Activated gamma-delta T cell treated with Interleukin-2 at 50 U/mL for 16 hours (primary cell): ENCODE measurements at places on chromosomes 6 and 20.

GRCh38 chr20:444862-445426, 17.4 kb downstream of the TBC1D20 start:
- no peak for DNase-seq

DNA sequence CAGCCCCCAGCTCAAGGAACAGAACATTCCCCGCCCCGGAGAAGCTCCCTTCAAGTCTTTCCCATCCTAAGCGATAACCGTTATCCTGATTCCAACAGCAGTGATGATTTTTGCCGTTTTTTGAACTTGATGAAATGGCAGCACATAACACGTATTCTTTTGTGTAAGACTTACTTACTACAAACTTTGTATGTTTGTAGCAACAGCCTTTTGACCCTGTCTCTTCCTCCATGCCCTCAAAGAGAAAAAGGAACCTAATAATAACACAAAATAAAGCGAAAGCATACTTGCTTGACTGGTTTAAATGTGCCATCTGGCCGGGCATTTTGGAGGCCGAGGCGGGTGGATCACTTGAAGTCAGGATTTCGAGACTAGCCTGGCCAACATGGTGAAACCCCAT, 26.4 kb upstream of the SLC9A8 start:
- DNase-seq: no peak

- DNase-seq: no peak
These were observed 272.9 kb downstream of the SMOC2 start for GRCh38 chr6:168713839-168714238.

GRCh38 chr6:155481215-155481614, 25.6 kb upstream of the NOX3 start:
- DNase-seq: no peak

DNA sequence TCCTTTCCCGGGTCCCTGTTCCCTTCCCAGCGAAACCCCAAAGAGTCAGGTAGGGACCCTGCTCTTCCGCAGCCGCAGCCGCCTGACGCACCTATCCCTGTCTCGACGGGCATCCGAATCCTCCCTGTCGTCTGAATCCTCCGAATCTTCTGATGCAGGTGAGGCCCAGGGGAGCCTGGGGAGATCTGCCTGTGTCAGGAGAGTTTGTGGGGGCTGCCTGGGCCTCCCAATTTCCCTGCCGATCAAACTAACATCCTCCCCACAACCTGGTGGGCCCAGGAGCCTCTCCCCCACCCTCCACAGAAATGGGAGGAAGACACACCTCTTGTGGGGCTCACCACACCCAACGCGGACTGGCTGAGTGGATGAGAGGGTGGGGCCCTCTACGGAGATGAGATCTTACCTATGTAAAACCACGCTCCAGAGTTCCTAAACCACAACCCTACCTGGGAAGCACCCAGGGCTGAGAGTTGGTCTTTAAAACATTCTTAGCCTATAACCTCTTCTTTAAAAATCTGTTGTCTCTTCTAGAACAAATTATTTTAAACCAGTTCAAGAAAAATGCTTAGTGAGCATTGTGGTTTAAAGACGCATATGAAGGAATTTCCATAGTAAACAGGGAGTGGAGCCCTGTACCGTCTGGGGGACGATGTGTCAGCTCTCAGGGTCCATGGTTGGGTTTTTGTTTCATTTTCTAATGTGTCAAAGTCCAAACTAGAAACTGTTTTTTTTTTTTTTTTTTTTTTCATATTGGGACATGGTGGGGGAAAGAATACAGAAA, 1.7 kb downstream of the CDC25B start:
- peak; percentile 50 for DNase-seq

- DNase-seq: no peak
These were observed 212.3 kb downstream of the ERMARD start for GRCh38 chr6:169963581-169964297.
